Right atrium auricular region (tissue), 2 donors: ENCODE measurements at places on chromosomes 7 and 10.

DNA sequence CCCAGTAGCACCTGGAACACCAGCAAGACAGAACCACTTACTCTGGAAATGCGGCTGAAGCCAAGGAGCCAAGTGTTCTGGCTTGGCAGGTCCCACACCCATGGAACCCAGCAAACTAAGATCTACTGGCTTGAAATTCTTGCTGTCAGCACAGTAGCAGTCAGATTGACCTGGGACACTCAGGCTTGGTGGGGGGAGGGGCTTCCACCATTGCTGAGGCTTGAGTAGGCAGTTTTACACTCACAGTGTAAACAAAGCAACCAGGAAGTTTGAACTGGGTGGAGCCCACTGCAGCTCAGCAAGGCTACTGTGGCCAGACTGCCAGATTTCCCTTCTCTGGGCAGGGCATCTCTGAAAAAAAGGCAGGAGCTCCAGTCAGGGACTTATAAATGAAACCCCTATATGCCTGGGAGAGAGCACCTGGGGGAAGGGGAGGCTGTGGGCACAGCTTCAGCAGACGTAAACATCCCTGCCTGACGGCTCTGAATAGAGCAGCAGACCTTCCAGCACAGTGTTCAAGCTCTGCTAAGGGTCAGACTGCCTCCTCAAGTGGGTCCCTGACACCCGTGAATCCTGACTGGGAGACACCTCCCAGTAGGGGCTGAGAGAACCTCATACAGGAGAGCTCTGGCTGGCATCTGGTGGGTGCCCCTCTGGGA lies 121.2 kb downstream of the MTERF1 start:
- DNase-seq: no peak
- H3K4me1 ChIP-seq: no peaks in the 10 kb centered on the region
- H3K4me3 ChIP-seq: no peak overlapping the region
- H3K27me3 ChIP-seq: no peaks in the 10 kb centered on the region
- no peaks in the 10 kb centered on the region for H3K36me3 ChIP-seq

GRCh38 chr10:73456187-73456890 lies 23.0 kb upstream of the MSS51 start:
- no peak overlapping the region for H3K27ac ChIP-seq
- no peak for DNase-seq
- no peaks in the 10 kb centered on the region for H3K27me3 ChIP-seq
- H3K4me3 ChIP-seq: no peak overlapping the region

GRCh38 chr10:76337641-76338040 lies 906.2 kb downstream of the LRMDA start:
- no peaks in the 10 kb centered on the region for H3K36me3 ChIP-seq
- H3K4me1 ChIP-seq: peaks cover 41% of the 10 kb centered on the region
- H3K27ac ChIP-seq: no peak overlapping the region
- no peak overlapping the region for H3K4me3 ChIP-seq
- H3K27me3 ChIP-seq: no peaks in the 10 kb centered on the region

DNA sequence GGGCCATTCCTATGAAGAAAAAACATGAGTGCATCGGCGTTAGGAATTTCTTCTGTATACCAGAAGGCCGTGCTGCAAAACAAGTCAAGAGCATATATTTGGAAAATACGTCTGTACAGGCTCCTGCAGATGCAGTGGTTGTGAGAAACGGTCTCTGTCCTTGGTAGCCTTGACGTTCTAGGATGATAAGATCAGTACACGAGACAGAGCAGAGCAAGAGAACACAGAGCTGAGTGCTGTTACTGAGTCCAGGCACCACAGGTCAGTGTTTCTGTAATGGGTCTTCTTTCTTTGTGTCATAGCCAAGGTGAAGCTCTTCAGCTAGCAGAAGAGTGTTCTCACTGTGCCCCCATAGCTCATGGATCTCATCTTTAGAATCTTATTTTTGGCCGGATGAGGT lies 62.8 kb downstream of the WDR37 start:
- peaks cover 56% of the 10 kb centered on the region for H3K36me3 ChIP-seq
- H3K4me1 ChIP-seq: peaks cover 8% of the 10 kb centered on the region
- no peak overlapping the region for H3K27ac ChIP-seq

- DNase-seq: no peak
- H3K4me1 ChIP-seq: no peaks in the 10 kb centered on the region
- H3K36me3 ChIP-seq: no peaks in the 10 kb centered on the region
- H3K27me3 ChIP-seq: no peaks in the 10 kb centered on the region
Observed at GRCh38 chr7:44180631-44181030, 8.6 kb downstream of the GCK start.

DNA sequence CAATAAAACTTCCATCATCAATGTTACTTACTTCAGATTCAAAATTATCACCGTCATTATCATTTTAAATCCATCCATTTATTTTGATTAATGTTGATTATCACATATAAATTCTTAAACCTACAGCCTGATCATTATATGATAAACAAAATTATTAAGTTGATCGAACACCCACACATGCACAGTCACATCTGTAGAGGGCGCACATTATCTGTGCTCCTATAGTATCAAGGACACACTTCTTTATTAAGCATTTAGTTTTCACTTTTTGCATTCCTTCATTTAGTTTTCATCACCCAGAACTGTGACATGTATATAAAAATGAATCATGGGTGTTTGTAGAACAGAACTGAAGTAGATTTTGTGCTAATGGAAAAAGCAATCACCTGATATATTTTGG lies 26.2 kb upstream of the ZNF716 start:
- no peak overlapping the region for H3K4me3 ChIP-seq
- H3K36me3 ChIP-seq: no peaks in the 10 kb centered on the region
- DNase-seq: no peak
- no peaks in the 10 kb centered on the region for H3K4me1 ChIP-seq
- no peaks in the 10 kb centered on the region for H3K27me3 ChIP-seq

DNA sequence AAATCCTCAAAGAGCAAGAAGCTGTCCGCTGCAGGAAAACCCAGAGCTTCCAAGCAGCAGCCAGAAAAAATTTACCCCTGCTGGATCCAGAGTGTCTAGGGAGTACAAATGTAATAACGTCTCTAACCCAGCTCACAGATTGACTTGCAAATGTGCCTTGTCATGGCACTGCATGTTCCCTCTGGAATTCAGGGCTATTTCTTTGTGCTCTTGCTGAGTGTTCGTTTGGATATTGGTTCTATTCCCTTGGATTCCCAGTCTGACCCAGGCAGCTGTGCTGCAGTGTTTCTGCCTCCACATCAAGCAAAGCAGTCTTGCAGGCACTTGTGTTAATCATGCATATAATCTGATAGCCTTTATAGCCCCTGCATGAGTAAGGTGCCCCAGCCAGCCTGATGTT lies 209.9 kb upstream of the GHITM start:
- H3K4me3 ChIP-seq: no peak overlapping the region
- H3K27me3 ChIP-seq: no peaks in the 10 kb centered on the region
- no peaks in the 10 kb centered on the region for H3K36me3 ChIP-seq
- DNase-seq: no peak
